ENCODE measurements at places on chromosomes 2 and 18. TPM values are rescaled to one million over a fixed set of nuclear protein-coding genes. Genes with fewer than 3 reads are reported as not detected.

The G6PC2 gene
- polyA plus RNA-seq = not detected

The ERFE gene
- polyA plus RNA-seq = 0.38 TPM

The PRKAG3 gene
- polyA plus RNA-seq = 0.02 TPM

The SLC8A1 gene
- 0.26 TPM for polyA plus RNA-seq

All from esophagus (tissue), 2 donors.